Activated CD4-positive, alpha-beta T cell treated with anti-CD3 and anti-CD28 coated beads for 48 hours (primary cell): ENCODE measurements at places on chromosomes 16 and 17.
A peak's percentile ranks its signal among the peaks of the same experiment; 100 is the strongest.

- peak; percentile 67 for DNase-seq
Observed at GRCh38 chr16:31487720-31488467, 5.0 kb downstream of the SLC5A2 start.

DNA sequence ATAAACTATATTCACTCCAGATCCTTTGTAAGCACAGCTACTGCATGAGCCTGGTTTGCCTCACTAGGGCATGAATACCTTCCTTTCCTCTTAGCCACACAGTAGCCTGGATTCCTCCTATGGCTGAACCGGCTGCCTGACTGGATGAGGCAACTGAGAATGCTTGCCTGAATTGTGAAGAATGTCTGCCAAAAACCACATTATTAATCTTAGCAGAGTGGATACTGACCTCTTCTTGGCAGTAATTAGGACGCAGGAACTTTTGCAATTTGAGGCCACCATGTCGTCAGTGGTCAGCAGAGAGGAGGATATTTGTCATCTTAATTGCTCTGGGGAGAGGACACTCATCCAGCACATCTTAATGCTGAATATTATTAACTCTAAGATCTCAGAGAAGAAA lies 651.8 kb upstream of the GOT2 start:
- no peak for DNase-seq

DNA sequence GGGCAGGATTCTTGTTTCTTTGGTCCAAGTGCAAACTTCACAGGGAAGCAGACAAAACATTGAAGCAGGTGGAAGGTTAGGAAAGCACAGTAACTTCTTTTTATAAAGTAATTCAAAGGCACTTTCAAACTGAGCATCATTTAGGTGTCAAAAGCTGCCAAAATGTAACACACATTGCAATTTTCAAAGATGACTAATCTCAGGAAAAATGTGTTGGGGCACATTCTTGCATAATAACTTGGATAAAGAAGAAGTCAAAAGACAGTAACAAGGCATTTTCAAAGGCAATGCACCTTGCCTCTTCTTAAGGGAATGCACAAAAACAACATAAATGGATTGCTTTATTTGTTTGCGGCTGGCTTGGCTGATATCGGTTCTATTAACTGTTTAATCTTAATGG lies 3.6 kb downstream of the KCNJ2 start:
- DNase-seq: no peak

GRCh38 chr16:78259873-78260272 lies 160.4 kb downstream of the WWOX start:
- no peak for DNase-seq

- no peak for DNase-seq
Observed at GRCh38 chr17:72578817-72579470, 458.1 kb downstream of the SOX9 start.

- peak; percentile 90 for DNase-seq
Observed at GRCh38 chr17:47719411-47720152, 13.5 kb upstream of the TBX21 start.

- no peak for DNase-seq
Observed at GRCh38 chr17:81517339-81518112, 4.9 kb upstream of the ACTG1 start.

DNA sequence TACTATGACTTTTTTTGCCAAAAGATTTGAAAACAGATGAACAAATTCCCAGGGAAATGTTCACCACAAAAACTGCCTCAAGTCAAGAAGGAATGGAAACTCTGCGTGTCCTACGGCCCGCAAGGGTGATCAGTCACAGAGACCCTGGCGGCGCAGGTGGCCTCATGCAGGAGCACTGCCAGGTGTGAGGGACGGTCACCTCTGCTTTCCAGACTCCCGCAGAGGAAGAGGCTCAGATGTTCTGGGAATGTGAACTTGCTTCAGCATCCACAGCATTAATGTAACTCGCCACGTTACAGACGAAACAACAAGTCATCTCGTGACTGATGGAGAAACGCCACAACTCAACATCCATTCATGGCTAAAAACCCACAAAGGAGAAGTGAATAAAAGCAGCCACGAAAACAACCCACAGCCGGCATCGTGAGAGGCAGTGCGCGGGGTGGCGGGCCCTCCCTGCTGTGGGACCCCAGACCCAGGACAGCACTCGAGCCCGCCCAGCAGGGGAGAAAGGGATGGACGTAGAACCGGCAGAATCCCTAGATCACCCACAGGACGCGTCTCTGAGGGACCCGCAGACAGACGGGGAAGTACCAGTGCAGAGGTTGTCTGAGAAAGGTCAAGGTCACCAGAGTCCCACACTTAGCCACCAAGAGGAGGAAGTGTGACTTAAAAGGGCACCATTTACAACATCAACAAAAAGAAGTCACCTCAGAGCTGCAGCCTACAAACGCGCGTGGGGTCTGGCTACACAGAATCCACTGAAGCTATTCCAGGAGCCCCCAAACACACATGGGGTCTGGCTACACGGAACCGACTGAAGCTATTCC lies 76.9 kb upstream of the GNG13 start:
- DNase-seq: no peak

DNA sequence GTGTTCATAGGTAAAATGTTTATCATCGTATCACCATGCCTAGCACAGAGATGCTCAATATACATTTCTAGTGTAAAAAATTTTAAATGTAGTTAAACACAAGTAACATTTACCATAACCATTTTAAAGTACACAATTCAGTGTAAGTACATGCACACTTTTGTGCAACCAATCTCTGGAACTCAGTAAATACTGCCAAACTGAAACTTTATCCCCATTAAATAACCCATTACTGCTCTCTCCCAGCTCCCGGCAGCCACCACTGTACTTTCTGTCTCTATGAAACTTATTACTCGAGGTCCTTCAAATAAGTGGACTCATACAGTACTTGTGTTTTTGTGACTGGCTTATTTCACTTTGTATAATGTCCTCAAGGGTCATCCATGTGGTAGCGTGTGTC lies 29.0 kb downstream of the RMI2 start:
- DNase-seq: no peak

DNA sequence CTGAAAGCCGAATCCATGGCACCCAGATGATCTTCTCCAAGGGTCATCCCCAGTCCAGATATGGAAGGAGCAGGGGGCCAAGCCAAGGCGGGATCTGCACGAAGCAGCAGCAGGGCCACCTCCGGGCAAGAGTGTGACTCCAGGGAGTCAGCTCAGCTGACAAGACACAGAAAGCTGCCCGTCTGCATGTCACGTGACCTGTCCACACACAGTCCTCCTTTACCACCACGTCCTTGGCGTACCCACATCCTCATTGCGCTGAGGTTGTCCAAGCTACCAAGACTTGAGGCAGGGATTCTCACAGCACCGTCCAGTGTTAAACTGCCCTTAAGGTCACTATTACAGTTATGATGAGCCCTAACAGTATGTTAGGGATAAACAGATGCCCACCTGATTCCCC lies 11.3 kb upstream of the CYTH1 start:
- DNase-seq: no peak

- DNase-seq: no peak
Observed at GRCh38 chr17:29826114-29826692, 103.8 kb downstream of the SSH2 start.

DNA sequence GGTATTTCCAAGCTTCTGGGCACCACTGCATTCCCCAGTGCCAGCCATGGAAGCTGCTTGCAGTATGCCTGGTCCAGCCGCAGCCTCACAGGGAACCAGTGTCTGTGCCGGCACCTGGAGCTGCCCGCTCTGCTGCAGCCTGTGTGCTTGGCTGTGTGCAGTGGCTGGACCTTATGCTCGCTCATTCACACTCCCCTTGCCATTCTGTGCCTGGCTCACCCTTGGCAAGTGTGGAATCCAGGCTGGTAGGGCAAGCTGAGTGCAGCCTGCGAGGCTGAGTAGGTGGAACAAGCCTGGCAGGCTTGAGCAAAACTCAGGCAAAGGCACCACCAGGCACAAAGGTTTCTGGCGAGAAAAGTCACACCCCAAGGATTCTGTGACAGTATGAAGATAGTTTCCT lies 144.0 kb downstream of the MYO1D start:
- no peak for DNase-seq

DNA sequence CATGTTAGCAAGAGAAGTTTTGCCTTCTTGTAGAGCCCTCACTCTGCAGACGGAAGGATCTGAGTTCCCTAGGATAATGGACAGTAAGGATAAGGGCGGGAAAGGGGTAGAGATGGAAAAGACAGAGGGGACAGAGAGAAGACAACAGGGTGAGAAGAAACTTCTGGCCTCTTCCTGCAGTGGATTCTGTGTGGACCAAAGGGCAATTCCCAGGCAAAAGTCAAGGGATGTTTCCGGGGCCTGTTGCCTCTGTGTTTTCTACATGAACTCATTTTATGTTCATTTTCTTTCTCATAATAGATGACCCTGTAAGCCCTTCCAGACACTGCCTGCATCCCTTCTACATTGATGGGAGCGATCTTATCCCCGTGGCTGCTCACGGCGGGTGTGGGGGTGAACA lies 647 bp upstream of the TMEM238L start:
- no peak for DNase-seq

- peak; percentile 34 for DNase-seq
Observed at GRCh38 chr17:7262935-7263800, 890 bp upstream of the CLDN7 start.

- no peak for DNase-seq
Observed at GRCh38 chr17:9306086-9306485, 269.5 kb downstream of the STX8 start.
